Activated CD4-positive, alpha-beta T cell treated with anti-CD3 and anti-CD28 coated beads, Interleukin-2, Interleukin-6, amounts not matched to agents 100 ng/mL and 50 ng/mL, durations not matched to agents 16 hours and 8 hours (primary cell): ENCODE measurements at places on chromosomes 2 and 18.

DNA sequence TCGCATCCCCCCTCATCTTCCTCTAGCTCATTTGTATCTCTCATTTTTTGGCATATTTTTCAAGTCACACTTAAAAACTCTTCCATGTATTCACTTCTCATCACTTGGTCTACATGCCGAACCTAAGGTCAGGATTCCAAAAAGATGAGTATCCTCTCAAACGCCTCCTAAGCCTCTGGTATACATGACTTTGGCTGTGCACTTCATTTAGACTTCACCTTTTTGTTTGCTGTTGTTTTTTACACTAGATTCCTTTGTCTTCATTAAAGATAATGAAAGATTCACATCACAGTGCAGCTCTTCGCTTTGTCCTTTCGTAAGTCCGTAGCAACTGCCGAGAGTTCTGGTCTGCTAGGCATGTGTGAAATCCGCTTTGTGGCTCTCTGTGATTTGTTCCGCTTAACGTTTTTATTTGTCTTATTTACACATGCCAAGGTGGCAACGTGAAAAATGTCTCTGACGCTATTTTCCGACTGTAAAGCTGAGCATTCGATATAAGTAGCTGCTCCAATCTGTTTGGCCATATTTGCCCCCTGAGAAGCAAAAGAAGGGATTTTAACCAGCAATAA is 17.7 kb downstream of the RND3 start:
- DNase-seq = no peak

GRCh38 chr2:232698556-232699091 is 1.5 kb downstream of the GIGYF2 start:
- DNase-seq = no peak

DNA sequence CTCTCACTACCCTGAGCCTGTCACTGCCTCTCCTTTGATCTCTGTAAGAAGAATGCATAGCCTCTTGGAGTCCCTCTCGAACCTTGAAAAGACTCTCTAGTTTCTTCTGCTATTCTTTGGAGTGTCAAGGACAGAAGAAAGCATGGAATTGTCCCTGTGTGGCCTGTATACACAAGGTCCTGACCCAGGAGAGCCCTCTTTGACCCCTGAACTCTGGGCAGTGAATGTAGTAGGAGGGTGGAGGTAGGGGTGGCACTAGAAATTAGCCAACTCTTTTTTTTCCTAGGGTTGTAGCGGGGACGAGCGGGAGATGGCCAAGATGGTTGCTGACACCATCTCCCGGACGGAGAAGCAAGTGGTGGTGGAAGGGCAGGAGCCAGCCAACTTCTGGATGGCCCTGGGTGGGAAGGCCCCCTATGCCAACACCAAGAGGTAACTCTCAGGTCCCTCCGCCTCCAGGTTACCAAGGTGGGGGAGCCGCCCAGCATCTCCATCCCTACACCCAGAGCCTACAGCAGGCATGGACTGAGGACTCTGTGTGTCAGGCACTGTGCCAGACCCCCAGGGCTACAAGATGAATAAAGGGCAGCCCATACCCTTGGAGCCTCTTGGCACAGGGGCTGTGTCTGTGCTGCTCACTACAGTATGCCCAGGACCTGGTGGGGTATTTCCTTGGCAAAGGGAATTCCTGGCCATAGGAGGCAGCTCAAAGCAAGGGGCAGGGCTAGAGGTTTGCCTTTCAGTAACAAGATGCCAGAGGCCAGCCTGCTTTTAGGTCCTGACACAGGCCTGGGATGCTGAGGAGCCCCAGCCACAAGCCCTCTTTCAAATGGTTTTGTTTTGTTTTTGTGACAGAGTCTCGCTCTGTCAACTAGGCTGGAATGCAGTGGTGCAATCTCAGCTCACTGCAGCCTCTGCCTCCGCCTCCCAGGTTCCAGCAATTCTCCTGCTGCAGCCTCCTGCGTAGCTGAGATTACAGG is 16.4 kb downstream of the VIL1 start:
- DNase-seq = no peak

DNA sequence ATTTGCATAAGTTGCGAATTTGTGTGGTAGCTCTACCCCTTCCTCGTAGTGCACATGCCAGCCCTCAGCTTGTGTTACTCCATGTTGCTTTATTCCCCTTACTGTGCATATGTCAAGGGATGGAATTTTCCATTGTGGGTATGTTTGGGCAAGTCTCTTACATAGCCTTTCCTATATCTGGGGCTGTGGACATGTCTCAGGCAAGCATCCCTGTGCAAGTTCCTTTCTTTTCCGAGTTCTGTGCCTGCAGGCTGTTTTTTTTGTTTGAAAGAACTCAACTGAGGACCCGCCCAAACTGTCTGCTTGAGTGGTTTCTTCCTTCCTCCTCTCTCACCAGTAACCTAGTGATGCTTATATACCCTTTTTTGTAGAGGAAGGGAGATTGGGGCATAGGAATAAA is 1739.1 kb upstream of the PIK3C3 start:
- no peak for DNase-seq
